ENCODE measurements at places on chromosomes 11 and 22.

GRCh38 chr11:4090258-4090657, 4.3 kb upstream of the RRM1 start:
- DNase-seq: no peak

DNA sequence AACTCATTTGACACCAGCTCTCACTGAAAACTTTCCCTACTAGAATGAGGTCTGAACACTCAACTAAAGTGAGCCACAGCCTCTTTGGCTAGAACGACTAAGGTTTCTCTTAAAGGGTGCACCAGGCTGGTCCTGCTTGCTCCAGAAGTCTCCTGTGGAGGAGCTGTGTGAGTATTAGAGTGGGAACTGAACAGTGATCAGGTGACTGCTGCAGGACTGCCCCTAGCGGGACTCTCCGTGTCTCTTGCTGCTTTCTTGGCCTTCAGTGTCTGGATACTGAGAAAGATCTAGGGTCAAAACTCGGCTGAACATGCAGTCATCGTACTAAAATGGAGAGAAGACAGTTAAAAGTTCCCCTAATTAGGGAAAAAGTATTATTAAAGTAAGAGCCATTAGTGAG, 34.6 kb downstream of the FAM118A start:
- peak; percentile 47 for DNase-seq

DNA sequence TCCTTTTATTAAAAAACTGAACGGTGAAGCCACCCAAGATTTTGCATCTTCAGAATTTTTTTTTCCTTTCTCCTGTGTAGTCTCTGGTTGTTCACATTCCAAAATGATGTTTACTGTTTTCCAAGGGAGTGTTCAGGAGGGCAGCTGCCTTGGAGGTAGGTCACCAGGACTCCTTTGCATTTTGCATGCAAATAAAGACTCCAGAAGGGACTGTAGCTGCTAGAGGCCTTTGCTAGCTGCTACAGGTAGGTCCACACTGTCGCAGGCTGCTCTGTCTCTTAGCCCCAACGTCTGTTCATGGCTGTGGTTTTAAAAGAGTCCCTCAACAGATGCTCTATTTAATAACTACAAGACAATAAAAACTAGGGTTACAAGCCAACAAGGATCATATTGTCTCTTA, 11.4 kb downstream of the CTSC start:
- no peak for DNase-seq

- no peak for DNase-seq
Measured at GRCh38 chr11:130908770-130909625, 7.3 kb downstream of the SNX19 start.

- no peak for DNase-seq
Measured at GRCh38 chr11:71490731-71491390, 36.2 kb upstream of the KRTAP5-7 start.

DNA sequence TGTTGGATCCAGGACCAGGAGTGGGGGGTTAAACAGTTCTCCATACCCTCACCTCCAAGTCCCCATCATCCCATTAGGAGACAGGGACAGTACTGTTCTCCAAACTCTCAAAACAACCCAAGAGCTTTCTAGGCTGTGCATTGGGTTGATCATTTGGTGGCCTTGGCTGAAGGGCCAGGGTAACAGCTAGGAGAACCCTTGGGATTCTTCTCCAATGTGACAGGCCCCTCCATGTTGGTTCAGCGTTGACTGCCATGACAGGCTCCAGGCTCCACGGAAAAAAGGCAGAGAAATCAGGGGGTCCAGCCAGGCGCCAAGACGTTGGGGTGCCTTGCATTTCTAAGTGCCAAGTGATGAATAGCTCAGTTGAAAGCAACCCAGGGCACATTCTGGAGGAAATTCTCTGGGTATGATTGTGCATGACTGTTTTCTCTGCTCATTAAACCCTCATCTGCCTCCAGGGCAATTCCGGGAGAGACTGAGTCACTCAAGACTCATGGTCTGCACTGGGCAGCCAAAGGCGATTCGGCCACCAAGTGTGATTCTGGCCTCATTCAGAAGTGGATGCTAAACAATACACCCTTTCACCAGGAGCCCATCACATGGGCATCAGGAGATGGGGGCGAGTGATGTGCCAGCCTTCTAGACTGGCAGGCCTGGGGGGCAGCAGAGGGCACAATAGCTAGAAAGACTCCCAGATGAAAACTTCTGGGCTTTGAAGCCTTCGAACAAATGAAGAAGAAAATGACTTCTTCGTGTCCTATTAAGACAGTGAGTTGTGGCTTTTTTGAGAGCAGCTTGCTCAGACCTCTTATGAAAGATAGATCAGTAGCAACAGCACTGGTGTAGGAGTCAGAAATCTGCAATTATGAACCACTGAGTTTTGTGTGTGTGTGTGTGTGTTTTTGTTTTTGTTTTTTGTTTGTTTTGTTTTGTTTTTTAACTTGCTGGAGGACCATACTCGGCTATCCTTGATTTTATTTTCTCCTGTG, 27.7 kb downstream of the CD44 start:
- no peak for DNase-seq

DNA sequence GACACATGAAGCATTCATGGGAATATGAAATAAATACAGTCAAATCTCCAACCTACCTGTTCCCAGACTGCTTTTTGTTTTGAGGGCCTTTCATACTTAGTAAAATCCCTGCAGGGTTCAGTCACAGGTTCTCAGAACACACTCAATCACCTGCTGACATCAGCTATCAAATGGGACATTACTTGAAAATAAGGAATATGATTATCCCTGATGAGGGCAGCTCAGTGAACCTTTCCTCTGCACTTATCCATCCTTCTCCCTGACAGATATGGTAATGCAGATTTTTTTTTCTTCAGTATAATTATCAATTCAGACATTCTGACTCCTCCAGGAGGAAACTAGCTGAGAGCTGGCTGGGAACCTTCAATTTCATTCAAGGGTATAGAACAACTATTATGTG, 1127.4 kb upstream of the CCDC90B start:
- DNase-seq: no peak

DNA sequence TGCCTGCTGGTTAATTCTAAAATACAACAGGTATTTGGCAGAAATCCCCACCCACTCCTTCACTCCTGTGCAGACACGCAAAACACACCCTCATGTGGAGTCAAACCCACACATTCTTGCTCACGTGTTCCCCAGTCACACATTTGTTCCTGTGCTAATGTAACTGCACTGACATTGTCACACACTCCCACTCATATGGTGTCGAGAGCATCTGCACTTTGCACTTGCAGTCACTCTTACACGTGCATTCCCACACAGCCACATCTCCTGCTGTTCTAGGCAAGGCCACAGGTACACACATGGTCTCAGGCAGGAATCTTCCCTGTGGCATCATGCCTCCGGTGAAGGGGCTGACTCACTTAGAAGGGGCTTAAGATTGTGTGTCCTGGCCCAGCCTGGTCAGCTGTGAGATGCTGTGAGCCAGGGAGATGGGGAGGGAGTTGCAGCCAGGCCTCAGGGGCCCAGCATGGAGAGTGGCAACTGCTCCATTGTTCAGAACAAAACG, 395.0 kb downstream of the TENM4 start:
- no peak for DNase-seq

- DNase-seq: no peak
Measured at GRCh38 chr22:30033901-30034300, 46.4 kb upstream of the HORMAD2 start.
